ENCODE measurements at places on chromosomes 16 and 17. TPM values are rescaled to one million over a fixed set of nuclear protein-coding genes. Genes with fewer than 3 reads are reported as not detected.

Gene PLD6
- total RNA-seq = 2.8 TPM

Gene NEURL4
- 13.1 TPM for total RNA-seq

Gene MEOX1
- not detected for total RNA-seq

Gene FN3K
- total RNA-seq = 7.7 TPM

Gene NPIPB4
- 17.9 TPM for total RNA-seq

Gene SAMD14
- total RNA-seq = 5.9 TPM

Gene PDE6G
- total RNA-seq = 0.65 TPM

Gene C17orf78
- not detected for total RNA-seq

Gene GNG13
- not detected for total RNA-seq

Gene KRT33A
- not detected for total RNA-seq

Gene ZNF423
- total RNA-seq = 0.98 TPM

Gene LRRC46
- not detected for total RNA-seq
